ENCODE measurements at places on chromosomes 7 and 10.

GRCh38 chr7:132066761-132067171, 509.5 kb downstream of the PLXNA4 start:
- no peak for DNase-seq

DNA sequence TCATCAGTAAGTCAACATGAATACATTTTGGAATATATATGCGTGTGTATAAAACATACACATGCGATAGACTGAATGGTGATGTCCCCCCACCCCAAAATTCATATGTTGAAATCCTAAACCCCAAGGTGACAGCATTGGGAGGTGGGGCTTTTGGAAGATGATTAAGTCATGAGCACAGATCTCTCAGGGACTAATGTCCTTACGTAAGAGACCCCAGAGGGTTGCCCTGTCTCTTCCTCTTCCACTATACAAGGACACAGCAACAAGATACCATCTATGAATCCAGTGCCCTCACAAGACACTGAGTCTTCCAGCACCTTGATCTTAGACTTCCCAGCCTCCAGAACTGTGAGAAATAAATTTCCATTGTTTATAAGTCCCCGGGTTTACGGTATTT, 22.5 kb downstream of the DRGX start:
- DNase-seq, result no peak

- no peak for DNase-seq
These were observed 9.5 kb downstream of the RAB18 start for GRCh38 chr10:27513451-27514191.

DNA sequence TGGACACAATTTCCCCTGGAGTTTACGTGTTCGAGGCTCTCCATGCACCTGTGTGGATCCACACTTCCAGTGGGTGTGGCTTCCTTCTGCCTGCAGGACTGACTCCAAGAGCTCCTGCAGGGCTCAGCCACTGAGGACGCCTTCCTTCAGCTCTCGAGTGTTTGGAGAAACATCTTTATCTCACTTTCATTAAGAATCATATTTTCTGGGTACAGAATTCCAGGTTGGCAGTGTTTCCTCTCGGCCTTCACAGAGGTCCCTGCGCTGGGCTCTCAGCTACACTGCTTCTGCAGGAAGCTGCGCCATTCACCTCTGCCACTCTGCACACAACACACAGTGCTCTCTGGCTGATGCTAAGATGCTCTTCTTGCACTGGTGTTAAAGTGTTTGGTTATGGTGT, 69.9 kb upstream of the NKX6-2 start:
- no peak for DNase-seq
